ENCODE measurements at places on chromosomes 2 and 18.
A peak's percentile ranks its signal among the peaks of the same experiment; 100 is the strongest.

- no peak for DNase-seq
These were observed 332.1 kb upstream of the CDH20 start for GRCh38 chr18:61001138-61001537.

DNA sequence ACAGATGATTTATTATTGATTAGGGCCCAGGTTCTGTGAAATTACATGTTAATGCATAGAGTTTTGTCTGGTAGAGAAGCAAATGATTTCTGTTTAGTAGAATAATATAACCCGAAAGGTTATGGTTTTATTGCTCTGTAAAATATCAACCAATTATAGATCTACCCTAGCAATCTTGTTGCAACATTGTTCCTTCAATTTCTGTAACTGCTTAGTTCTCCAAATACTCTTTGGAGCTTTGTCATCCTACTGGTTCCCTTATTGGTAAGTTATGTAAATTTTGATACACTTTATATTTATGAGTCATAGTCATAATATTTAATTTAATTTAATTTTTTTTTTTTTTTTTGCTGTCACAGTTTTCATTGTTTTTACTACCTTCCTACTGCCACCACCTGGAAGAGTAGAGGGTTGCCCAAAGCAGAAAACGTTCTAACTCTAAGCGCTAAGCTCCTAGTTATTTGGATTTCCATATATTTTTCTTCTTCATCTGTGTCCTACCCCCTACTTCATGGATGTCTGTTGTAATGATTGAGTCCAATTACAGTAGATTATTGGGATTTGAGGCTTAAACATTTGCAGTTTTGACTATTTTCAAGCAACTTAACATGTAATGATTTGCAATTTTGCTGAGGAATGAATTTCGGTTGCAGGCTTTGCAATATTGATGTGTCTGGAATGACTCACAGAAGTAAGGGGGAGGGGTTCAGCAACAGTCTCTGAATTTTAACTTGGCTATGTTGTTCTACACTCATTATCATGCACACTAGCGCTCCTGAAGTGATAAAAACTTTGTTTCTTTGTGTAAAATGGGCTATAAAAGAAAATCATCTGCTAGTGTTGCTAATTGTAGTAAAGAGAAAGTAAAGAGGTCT lies 51.1 kb downstream of the NABP1 start:
- DNase-seq, result no peak

DNA sequence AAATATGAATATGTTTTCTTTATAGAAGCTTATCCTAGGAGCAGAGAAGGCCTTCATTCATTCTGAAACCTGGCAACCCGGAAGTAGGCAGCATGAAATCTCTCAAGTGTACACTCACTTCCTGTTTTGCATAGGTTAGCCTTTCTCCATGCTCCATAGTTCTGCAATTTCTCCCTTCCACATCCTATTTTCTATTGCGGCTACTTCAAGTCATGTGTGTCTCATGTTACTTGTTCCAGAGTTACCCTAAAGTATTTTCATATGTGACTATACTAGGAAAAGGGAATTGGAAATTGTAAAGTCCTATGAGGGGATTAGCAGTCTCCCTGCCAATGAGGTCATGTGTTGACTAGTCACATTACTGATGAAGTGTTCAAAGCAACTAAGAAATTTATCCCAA lies 320.6 kb downstream of the NCKAP5 start:
- DNase-seq, result no peak

DNA sequence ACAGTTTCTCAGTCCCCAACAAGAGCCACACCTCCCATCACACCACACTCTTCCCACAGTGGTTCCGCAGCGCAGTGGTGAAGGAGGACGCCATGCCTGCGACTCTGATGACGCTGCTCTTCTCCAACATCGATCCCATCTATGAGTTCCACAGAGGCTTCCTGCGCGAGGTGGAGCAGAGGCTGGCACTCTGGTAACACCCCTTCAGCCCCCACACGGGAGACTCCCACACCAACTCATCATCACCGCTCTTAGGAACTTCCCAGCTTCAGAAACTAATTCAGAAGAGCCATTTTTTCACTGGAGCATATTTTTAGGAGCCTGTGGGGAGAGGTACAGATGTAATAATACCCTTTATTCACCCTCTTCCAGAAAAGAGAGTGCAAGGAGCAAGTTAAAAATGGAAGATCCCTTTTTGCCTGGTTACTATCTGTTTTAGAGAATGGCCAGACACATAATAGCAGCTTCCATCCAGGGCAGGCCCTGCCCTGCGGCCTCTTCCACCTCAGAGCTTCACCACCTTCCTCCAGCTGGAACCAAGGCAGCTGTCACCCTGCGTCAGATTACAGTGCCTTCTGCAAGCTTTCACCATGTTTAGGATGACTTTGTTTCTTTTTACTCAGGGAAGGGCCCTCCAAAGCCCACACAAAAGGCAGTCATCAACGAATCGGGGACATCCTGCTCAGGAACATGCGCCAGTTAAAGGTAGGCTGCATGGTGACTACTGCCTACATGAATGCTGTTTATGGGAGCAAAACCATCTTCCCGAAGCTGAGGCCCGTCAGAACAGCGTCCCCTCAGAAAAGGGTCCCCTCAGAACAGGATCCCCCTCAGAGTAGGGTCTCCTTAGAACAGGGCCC lies 44.9 kb downstream of the STK25 start:
- DNase-seq, result no peak

- DNase-seq, result no peak
These were observed 131.0 kb downstream of the ZAP70 start for GRCh38 chr2:97844311-97844859.

DNA sequence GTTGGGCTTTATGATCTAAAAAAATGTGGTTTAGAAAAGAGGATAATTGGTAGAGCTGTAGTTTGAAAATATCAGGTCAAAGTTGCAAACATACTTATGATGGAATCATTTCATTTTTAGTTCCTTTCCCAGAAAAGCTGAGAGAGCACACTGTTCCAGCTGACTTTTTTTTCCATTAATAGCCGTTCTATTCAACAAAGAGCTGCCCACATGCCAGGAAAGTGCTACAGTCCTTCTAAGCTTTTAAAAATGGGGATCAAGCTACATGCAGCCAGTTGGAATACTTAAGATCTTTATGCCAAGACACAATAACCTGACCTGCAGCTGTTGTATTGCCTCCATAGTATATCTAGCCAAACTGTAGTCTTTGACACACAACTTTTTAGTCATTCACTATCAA lies 111.5 kb downstream of the GALNT3 start:
- peak; percentile 33 for DNase-seq

- DNase-seq, result no peak
These were observed 95.5 kb downstream of the ARL4C start for GRCh38 chr2:234401426-234401825.

- DNase-seq, result no peak
These were observed 51.7 kb upstream of the ATP5MC3 start for GRCh38 chr2:175233135-175233719.

DNA sequence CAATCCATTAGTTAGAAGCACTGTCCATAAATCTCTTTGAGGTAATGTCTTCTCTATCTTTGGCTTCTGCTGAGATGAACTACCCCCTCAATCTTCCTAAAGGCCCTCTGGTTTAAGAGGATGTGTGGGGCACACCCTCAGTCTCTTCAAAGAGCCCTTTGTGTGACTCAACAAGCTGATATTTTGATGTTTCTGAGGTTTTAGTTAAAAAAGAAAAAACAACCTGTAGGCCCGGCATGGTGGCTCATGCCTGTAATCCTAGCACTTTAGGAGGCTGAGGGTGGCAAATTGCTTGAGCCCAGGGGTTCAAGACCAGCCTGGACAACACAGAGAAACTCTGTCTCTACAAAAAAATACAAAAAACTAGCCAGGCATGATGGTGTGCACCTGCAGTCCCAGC lies 593.5 kb downstream of the TMEM182 start:
- DNase-seq, result no peak

DNA sequence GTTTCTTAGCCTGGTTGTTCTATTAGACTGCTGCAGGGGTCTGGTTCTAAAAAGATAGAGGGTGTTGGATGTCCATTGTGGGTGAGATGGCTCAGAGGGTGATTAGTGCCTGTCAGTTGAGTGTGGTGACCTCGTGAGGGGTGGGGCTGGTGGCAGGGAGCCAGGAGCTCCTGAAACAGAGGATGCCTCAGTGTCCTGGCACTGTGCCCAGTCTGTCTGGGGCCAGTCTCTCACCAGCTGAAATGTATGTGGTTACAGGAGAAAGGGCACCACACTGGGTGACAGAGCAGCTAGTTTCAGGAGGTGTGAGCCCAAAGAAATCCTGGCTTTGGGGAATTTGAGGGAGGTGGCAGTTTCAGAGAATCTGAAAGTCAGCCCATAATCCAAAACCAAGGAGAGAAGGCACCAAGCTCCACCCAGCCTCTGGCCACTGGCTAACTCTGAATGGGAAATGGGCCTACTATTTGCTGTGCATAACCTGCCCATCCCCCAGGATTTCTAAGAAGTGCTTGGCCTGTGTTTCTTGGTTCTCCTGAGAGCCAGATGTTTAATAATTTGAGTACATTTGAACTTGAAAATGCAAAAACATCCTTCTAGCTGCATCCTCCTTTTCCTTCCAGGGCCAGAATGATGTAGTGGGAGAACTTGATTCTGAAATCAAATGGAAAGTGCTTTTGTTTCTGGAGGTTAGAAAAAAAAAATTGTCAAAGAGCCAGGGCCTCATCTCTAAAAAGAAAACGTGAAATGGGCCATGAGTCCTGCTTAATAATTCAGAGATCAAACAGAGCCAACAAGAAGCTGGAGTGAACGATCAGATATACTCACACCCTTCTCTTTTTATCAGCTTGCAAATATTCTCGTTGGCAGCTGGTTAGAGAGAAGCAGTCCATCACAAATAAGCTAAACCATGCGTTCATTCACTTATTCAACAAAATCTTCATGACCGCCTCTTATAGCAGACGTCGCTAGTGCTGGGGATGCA lies 92.3 kb downstream of the B3GNT2 start:
- peak; percentile 49 for DNase-seq

DNA sequence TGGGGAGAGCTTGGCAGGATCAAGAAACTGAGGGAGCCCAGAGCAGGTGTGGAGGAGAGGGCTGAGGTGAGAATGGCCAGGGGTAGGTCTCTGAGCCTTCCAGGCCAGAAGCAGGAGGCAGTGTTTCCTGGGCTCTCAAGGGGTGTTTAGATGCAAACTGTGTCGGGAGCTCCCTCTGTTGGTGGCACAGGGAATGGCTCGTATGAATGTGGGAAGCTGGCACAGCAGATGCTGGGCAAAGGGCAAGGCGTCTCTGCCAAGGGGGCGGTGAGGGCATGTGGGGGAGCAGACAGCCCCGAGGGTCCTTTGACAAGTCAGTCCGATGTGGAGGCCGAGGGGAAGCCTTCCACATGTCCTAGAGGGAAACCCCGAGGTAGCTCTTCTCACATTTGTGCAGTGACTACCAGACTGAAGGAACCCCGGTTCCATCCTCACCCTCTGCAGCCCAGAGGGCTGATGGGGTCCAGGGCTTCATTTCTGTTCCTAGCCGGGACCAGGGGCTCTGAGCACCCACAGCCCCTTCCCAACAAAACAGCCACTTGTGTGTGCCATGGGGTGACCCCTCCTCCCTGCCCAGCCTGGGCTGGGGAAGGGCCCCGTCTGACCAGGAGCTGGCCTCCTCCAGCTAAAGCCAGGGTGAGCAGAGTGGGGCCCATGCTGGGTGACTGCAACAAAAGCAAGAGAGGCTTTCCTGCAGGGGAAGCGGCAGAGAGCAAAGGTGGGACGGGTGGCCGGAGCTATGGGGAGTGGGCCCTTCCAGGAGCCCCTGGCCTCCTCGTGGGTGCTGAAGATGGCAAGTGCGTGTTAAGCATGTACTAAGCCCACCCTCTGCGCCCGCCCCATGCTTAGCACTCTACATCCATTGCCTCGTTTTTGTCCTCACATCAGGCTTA lies 103.4 kb downstream of the SEPTIN10 start:
- DNase-seq, result peak; percentile 89

DNA sequence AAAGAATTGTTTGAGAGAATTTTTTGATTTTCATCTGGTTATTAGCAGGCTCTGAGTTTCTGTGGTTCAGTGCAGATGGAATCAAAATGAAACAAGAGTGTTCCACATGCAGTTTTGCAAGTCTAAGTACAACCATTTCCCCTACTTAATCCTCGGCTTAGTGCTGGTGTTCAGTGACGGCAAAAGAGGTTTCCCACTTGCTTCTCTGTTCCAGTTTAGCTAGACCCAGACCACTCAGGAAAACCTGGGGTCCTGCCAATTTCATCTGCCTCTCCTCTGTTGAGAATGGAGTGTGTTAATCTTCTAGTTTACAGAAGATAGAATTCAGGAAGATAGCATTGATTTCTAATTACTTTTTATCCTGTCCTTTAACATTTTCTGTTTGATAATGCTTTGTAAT lies 996.2 kb upstream of the FANCL start:
- DNase-seq, result no peak

- DNase-seq, result no peak
These were observed 240.1 kb upstream of the VRK2 start for GRCh38 chr2:57806449-57806968.

DNA sequence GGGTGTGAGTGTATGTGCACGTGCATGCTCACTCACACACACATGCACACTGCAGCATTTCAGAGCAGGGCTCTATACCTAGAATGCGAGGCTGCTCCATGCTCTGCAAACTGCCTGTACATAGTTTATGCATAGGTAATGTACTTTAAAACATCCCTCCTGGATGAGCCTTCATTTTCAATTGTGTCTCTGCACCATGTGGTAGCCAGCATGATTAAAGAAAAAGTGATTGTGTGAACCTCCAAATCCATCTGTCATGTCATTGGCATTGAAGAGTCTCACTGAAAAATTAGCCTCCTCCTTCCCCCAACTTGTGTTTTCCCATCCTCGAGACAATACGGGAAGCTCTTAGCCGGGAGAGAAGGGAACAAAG lies 120.9 kb upstream of the SPATS2L start:
- DNase-seq, result no peak

DNA sequence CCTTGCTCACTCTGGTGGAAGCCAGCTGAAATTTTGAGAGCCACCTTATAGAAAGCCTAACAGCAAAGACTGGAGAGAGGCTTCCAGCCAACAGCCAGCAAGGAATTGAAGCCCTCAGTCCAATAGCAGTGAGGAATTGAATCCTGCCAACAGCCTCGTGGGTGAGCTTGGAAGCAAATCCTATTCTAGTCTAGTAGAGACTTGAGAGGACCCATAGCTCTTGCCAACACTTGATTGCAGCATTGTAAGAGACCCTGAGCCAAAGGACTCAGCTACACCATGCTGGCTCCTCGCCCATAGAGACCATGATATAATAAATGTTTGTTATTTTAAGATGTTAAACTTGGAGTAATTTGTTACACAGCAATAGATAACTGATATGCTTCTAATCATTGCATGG lies 403.0 kb upstream of the TNP1 start:
- no peak for DNase-seq

DNA sequence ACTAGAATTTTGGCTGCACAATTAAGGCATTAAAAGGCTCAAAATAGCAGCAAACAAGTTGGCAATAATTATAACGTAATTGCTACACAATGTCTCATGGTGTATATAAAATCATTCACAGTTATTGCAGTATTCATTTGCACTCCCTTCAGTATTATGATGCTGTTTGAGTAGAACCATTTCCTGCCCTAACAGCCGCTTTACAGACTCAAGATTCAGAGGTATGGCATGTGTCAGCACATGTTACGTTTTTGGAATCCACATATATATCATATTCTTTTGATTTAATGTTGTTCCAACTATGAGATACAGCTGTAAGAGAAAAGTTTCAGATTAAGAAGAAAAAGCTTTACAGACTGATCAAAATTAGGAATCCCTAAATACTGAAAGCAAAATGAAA lies 56.3 kb upstream of the NCKAP5 start:
- no peak for DNase-seq

- DNase-seq, result no peak
These were observed 131.3 kb downstream of the COL6A3 start for GRCh38 chr2:237282568-237283128.

Data from testis (tissue), 5 donors.